ENCODE measurements at places on chromosomes 13 and 19.

GRCh38 chr19:23698711-23699520 is 11.9 kb upstream of the ZNF675 start:
- peak; percentile 32 for DNase-seq

DNA sequence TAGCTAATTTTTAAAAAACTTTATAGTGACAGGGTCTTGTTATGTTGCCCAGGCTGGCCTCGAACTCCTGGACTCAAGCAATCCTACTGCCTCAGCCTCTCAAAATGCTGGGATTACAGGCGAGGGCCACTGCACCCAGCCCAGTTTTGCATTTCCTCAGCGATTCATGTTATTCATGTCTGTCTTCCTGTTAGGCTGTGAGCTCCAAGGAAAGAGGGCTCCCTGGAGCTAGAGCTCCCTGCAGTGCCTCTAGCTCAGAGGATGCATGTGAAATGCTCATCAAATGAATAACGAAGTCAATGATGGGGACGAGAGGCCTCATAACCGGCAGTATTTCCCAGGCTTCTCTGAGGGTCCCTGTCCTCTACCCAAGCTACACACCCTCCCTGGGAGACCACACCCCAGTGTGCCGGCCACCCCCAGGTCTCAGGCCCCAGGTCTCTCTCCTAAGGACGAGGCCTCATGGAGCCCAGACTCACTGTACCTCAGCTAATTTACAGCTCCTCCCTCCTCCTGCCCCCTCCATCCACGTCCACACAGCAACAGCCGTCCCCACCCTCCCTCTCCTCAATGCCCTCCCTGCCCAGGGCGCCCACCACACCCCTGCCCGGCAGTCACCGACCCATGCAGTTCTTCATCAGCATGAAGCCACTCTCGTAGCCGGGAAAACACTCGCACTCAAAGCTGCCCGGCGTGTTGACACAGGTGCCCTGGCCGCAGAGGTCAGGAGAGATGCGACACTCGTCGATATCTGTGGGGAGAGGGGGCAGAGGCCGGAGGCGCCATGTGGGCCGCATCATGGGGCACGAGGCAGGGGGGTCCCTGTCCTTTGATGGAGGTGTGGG is 28.5 kb downstream of the FBN3 start:
- DNase-seq = no peak

DNA sequence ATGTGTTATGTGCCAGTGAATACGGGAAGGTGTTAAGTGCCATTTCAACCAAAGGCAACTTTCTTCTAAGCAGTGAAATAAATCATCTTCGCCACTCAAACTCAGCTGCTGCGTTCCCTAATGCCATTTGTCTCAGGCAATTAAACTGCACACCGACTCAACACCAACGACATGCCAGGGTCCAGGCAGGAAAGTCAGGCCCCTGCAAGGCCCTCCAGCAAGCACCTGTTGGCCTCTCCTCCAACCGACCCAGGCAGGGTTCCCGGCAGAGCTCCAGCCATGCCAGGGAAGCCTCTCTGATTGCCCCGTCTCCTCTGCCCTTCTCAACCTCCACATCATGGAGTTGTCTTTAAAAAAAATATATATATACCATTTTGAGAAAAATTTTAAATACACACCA is 21.8 kb downstream of the SAFB2 start:
- no peak for DNase-seq

DNA sequence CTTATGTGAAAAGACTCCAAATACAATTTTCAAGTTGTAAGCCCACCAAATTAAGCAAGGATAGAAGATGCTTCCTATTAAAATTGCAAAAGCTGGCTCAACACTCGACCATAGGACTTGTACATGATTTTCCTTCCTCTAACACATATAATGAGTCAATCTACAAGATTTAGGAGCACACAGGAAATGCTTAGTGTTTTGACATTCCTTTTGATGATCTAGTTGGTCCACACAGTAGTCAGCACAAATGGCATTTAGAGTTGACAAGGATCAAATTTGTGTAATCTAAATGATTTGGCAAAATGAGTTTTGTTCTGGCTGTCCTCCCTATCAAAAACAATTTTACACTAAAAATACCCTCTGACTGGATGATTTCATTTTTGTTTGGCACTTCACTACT is 340.2 kb downstream of the DIAPH3 start:
- DNase-seq = peak; percentile 35

- DNase-seq = no peak
Measured at GRCh38 chr19:7124782-7125181, 55.3 kb downstream of the ZNF557 start.

GRCh38 chr13:90541346-90541745 is 806.1 kb upstream of the MIR17HG start:
- no peak for DNase-seq

DNA sequence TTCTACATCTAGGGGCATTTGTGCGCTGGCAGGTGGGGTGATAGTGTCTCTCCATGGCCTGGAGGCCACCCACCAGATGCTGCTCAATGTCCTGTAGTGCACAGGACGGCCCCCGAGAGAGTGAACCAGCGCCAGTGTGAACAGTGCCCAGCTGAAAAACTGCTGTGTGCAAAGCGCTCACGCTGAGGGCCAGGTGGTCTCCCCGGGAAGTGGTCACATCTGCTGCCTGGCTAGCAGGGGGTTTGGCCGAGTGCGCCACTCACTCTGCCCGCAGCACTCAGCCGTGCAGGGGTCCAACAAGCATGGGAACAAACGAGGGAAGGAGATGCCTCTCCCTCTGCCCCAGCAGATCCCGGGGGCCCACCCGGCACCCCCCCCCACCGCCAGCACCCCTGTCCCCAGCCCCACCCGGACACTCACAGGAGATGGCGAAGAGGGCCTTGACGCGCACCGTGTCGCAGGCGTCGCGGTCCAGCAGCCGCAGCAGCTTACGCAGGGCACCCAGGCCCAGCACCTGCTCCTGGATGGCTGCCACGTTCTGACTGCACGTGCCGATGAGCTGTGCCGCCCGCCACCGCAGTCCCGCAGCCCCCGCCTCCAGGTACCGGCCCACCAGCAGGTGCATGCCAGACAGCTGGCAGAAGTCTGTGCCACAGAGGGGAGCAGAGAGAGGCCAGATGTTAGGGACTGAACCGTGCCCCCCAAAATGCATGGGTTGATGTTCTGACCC is 5.8 kb downstream of the HSPBP1 start:
- no peak for DNase-seq

GRCh38 chr19:30167206-30167868 is 204.8 kb upstream of the ZNF536 start:
- DNase-seq = no peak

- DNase-seq = no peak
Measured at GRCh38 chr13:95239283-95239682, 62.0 kb downstream of the ABCC4 start.

GRCh38 chr19:52957591-52957990 is 5.1 kb downstream of the ZNF816 start:
- DNase-seq = no peak

DNA sequence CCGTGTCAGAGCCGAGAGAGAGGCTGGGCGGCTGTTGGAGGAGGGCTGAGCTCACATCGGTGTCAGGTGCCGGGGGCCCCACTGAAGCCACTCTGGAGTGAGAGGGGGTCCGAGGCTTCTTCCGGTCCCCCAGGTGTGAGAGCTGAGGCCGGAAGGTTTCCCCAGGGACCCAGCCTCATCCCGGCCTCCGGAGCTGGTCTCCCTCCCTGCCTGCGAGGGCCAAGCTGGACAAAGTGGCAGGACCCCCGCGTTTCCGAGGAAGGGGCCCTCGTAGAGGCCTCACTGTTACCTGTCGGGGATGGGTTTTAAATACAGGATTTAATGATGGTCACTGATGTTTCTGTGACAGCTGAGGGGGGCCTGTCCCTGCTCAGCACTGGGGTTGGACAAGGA is 6.6 kb downstream of the HCN2 start:
- no peak for DNase-seq

DNA sequence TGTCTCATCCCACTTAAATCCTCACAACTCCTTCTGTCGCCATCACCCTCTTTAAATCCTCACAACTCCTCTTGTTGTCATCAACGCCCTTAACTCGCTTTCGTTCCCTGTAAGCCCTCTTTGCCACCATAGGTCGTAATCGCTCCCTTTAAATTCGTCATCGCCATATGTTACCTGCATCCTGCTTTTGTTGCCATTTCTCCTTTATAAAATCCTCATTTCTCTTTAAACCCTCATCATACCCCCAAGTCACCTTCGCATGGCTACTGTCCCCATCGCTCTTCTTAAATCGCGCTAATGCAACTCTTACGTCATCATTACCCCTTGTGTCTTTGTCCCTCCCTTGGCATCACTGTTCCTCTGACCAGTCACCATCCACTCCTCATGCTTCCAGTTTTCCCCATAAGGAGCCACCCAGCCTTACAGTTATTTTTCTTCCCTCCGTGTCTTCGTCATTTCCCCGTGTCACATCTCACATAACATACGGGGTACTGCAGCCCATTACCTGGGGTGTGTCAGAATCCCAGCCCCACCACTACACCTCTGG is 539 bp downstream of the PLD3 start:
- DNase-seq = peak; percentile 43

GRCh38 chr19:615619-616018 is 17.7 kb downstream of the POLRMT start:
- DNase-seq = no peak

DNA sequence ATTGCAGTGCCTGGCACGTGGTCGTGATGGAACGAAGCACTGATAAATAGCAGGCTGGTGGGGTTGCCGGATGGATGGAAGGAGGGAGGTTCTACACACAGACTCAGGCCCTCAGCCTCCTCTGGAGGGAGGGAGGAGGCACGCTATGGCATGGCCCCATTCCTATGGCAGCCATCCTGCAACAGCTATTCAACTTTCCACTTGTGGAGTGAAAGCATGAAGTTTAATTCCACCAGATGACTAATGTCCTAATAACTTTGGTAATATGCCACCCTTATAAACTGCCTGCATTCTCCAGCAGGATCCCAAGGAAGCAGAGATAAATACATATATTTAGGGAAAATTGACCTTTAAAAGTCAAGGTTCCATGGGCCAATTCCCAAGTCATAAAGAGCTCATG is 92.4 kb downstream of the KL start:
- DNase-seq = no peak

DNA sequence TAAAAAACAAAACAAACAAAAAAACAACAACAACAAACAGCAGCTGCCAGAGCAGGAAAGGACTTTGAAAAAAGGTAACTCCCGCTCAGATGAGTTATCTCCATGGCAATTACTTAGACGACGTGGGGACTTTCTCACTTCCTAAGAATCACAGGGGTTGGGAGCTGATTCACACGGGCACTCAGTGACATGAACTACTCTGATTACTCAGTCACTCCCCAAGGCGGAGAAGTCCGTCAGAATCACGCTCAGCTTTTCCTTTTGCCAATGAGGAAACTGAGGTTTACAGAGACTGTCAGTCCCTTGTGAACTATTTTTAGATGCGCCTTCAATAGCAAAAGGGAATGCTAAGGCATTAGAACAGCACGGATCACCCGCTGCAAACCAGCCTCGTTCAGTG is 32.3 kb upstream of the MATK start:
- peak; percentile 13 for DNase-seq

- DNase-seq = no peak
Measured at GRCh38 chr19:12891553-12892021, 627 bp downstream of the GCDH start.

- no peak for DNase-seq
Measured at GRCh38 chr19:56159009-56159559, 16.7 kb upstream of the GALP start.

- DNase-seq = no peak
Measured at GRCh38 chr13:52374873-52375411, 31.0 kb downstream of the THSD1 start.

DNA sequence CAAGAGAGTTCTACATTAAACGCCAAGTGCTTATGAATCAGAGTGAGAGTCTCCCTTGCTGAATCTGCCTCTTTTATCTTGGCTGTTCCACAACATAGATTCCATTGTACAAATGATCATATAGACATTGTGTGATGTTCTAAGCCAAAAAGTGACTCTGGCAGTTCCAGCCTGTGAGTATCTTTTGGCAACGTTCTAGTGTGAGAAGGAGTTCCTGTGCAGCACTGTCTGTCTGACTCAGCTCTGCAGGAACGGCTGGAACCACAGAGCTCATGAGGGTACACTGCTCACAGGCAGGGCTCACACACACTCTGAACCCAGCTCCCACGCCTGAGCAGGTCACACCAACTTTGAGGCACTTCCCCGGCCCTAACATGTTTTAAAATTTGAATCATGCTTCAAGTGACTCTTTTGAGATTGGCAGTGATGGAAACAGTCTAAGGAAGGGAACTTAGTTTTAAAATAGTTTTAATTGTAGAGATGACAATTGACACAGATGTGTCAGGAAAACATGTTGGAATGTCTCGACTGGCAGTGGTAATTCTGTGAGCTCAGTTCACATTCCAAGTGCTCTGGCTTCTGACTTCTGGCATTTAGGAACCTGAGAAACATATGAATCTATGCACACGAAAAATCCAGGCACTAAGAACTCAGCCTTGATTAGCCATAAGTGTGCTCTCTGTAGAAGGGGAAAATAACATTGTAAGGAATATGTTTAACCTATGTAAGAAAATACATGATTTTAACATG is 272.0 kb downstream of the UQCRFS1 start:
- DNase-seq = no peak

- DNase-seq = peak; percentile 15
Measured at GRCh38 chr19:45293682-45294081, 29.0 kb downstream of the CKM start.

GRCh38 chr19:22545751-22546150 is 88.4 kb upstream of the ZNF492 start:
- peak; percentile 21 for DNase-seq

DNA sequence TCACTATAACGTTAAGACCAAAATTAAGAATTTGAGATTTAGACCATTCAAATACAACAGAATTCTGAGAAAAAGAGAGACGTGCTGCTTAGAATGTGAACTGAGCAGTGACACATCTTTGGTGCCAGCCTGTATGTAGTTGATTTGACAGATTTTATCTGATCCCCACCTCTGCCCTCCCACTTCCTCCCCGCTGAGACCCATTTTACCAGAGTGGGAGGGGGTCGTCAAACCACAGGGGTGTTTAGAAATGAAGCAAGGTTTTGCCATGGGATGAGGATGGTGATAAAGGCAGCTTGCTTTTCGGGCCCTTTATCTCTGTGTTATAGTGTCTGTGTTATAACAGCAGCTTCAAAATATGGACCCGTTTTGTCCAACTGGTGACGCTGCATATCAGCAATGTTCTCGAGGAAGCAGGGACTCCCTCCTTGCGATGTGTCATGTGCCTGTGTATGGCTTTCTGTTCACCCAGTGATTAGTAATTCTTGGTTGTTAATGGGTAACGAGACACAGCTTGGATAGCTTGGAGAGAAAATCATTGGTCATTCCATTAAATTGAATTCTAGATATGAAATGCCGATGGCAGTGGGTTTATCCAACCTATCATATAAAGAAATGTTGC is 125.0 kb downstream of the HS6ST3 start:
- no peak for DNase-seq

GRCh38 chr13:111449041-111449440 is 128.6 kb downstream of the TEX29 start:
- DNase-seq = no peak
